ENCODE measurements at places on chromosomes 11 and 22.

DNA sequence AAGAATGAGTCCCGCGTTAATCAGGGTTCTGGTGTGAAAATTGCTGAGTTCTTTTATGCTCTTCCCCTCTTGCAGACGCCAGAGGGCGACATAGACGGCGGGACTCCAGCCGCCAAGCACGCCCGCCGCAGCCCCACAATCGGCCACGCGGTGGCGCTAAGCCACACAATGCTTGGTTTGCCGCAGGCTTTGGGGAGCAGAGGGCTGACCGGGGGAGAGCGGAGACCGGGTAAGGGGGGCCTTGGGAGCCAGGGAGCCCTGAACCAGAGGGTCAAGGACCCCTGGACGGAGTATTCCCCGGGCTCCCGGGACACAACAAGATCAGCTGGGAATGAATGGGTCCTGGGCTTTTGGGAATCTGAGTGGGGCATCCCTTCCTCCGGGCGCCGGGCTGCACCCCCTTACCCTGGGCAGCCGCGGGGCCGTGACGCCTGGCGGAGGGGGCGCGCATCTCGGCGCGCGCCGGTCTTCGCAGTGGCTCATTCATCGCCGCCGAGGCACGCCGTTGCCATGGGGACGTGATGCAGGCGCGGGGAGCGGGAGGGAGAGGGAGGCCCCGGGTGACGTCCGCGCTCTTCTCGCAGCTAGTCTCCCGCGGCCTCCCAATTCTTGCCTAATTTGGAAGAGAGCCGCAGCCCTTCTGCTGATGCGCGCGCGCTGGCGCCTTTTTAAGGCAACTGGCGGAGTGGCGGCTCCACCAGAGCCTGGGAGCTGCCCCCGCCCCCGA, 12.2 kb upstream of the NPAS4 start:
- DNase-seq: peak; percentile 88

GRCh38 chr22:48836673-48837340, 990.9 kb downstream of the BRD1 start:
- DNase-seq: no peak

DNA sequence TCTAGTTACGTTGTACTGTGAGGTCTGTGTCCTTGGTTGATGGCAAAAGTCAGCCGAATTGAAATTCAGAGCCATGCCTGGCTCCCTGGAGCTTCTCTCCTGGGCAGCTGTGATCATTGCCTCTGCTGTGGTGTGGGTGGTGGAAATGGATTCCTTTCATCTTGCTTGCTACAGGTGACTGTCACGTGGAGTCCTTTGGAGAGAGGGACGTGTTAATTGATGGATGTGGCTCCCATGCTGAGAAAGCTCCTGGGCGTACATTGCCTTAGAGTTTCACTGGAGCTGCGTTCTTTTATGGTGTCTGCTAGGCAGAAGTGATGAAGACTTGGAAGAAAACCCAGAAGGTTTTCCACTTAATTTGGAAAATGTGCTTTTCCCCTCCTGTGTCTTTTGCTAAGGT, 41.9 kb upstream of the PPP6R3 start:
- no peak for DNase-seq

GRCh38 chr11:84264066-84264465, 977.9 kb upstream of the CCDC90B start:
- DNase-seq: no peak

DNA sequence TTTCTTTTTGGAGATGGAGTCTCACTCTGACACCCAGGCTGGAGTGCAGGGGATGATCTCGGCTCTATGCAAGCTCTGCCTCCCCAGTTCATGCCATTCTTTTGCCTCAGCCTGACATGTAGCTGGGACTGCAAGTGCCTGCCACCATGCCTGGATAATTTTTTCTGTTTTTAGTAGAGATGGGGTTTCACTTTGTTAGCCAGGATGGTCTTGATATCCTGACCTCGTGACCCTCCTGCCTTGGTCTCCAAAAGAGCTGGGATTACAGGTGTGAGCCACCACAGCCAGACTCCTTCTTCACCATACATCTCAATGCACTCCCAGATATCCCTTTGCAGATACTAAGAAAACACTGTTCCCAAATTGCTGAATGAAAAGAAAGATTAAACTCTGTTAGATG, 224.3 kb downstream of the OR4A5 start:
- no peak for DNase-seq

DNA sequence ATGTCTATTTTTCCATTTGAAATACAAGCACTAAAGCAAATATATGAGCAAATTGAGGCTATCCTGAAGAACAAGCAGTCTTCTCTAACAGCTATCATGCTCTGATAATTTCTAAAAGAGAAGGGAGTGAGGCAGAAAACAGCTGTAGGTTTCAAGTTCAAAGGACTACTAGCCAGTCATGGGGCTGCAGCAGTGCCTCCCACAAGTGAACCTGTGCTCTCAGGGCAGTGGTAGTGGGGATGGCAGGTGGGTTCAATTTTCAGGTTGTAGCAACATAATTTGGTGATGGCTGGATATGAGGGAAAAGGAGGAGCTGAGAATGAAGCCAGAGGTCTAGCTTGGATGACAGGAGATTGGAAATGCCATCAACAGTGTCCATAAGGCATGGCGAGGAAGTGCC, 93.5 kb upstream of the ARHGAP20 start:
- no peak for DNase-seq

GRCh38 chr11:117855186-117855845, 21.1 kb downstream of the FXYD6 start:
- DNase-seq: no peak

- DNase-seq: no peak
Observed at GRCh38 chr11:74092425-74092824, 78.4 kb downstream of the C2CD3 start.

DNA sequence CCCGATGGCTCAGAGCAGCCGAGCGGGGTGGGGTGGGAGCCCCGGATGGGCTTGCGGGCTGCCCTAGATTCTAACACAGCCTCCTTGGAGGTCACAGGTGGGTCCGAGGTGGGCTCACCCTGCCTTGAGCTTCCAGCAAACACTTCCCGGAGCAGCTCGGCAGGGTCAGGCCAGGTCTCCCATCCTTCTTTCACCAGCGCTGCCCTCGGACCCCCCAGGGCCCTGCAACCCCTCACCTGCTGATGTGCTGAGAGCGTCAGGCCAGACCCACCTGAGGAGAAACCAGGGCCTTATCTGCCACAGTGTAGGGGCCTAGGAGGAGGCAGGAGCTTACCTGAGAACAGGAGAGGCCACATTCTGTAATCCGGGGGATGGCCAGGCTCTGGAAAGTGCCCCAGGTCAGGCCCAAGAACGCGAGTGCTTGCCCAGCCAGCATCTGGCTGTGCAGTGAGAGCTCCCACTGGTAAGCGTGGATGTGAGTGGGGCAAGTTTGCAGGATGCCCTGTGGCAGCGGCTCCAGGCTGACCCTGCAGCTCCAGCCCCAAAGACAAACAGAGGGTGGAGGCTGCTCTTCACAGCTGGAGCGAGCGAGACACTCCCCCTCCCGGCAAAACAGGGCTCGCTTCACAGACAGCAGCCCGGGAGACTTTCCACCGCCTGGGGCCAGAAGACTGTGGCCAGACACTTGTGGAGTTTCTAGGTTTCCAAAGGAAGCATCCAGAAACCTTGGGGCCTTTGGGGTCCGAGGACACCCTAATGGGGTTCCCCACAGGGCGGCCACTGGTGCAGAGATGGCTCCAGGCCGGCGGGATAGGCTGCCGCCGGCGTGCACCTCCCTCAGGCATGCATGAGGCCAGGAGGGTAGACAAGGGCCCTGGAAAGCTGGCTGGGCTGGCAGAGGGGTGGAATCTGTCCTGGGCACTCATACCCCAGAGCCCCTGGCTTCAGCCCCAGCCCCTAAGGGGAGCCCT, at the start of gene IL17REL:
IL17REL (minus strand) TSS at position 555 of the 971 bp plus-strand sequence; CDS start at position 436, 119 bp downstream.
- no peak for DNase-seq

- no peak for DNase-seq
Observed at GRCh38 chr11:81424822-81425221, 1308.8 kb downstream of the FAM181B start.

Measured in CD4-positive, alpha-beta T cell (primary cell).